ENCODE measurements at places on chromosomes 6 and 20.

DNA sequence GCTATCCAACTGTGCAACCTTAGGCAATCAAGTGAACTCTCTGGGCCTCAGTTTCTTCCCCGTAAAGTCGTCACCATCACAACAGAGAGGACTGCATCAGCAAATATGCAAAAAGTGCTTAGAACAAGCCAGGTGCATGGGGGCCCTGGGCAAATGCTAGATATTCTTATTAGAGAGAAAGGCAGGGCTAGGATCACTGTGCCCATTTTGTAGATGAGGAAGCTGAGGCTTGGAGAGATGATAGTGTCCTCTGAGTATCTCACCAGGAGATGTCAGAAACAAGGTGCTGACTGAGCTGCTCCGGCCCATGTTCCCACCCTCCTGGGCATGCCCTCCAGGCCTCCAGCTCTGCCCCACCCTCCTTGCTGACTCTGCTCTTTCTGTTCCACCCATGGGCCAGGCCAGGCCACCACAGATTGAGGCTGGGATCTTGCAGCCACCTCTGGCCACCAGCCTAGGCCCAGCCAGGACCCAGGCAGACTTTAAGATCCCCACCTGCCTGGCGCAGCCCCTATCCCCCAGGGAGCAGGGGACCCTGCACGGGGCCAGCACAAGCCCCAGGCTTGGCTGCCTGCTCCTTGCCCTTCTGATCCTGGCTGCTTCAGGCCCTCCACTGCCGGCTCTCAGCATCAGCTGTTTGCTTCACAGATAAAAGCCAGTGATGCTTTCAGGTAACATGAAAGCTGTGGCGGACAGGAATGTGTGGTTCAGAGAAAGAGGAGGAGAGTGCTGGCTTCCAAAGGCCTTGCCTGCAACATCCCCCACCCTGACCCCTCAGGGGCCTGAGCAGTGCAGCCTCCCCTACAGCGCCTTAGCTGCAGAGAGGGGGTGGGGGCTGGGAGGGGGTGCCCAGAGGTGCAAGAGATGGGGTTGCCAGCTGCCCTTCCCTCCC lies 47.6 kb downstream of the GRM4 start:
- DNase-seq: no peak

DNA sequence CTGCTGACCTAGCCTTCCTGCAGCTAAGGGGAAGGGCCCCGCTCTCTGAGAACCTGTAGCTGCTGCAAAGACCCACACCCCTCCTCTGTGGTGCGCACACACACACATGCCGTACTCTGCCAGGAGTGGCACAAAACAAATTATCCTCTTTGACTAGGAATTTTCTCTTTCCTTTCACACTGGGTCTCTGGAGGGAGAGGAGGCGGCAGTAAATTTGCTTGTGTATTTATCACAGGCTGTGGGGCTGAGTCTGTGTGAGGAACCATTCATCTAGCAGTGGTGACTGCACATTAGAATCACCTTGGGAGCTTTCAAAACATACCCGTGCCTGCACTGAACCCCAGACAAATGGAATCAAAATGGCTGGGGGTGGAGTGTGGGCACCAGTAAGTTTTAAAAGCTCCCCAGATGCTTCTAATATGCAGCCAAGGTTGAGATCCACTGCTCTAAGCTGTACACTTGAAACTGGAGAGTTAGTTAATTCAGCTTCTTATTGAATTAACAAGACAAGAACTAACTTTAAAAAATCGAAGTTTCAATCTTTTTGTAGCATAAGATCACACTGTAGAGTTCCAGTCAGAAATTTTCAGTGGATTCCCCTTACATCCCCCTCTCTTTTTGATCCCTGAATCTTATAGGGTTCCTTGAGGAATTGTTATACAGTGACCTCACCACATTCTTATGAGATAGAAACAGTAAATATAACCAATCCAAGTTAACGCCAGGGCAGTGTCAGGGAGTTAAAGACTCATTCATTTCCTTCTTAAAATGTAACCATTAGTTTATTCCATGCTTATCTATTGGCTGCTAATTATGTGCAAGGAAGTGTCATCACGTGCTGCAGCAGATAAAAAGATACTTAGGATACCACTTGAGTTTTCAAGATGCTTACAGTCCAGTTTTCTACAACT lies 29.8 kb upstream of the GMDS start:
- DNase-seq: no peak

- no peak for DNase-seq
Measured at GRCh38 chr6:56789342-56789741, 146.7 kb upstream of the DST start.

- no peak for DNase-seq
Measured at GRCh38 chr20:61684583-61685235, 381.0 kb downstream of the TAF4 start.

DNA sequence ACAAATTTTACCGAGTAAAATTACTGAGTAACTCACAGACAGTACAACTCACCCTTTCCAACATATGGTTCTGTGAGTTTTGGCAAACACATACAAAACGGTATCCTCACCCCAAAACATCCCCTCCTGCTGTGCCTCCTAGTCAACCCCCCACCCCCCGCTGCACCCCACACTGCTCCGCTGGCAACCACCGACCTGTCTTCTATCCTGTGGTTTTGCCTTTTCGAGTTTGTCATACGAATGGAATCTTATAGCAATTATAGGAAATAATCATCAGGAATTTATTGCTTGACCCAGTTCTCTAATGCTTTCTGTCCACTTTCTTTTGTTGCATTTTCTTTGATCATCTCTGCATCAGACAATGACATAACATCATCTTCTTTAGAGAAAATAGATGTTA lies 312.3 kb downstream of the KIF16B start:
- peak; percentile 17 for DNase-seq

GRCh38 chr6:145278163-145278807 lies 457.0 kb downstream of the EPM2A start:
- no peak for DNase-seq

DNA sequence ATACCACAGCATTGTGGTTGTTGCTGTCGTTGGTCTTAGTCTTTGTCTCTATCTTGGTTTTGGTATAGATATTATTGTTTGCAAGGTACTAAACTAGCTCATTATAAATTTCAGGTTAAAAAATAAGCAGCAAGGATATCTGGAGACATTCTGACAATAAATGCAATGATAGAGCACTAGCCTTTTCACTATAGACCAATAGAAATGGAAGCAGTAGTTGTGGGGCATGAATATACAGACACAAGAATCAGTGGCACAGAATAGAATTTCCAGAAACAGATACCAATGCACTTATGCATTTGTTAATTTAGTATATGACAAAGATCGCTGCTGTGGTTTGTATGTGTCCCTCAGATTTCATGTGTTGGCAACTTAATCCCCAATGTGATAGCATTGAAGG lies 31.1 kb upstream of the CFAP206 start:
- no peak for DNase-seq

DNA sequence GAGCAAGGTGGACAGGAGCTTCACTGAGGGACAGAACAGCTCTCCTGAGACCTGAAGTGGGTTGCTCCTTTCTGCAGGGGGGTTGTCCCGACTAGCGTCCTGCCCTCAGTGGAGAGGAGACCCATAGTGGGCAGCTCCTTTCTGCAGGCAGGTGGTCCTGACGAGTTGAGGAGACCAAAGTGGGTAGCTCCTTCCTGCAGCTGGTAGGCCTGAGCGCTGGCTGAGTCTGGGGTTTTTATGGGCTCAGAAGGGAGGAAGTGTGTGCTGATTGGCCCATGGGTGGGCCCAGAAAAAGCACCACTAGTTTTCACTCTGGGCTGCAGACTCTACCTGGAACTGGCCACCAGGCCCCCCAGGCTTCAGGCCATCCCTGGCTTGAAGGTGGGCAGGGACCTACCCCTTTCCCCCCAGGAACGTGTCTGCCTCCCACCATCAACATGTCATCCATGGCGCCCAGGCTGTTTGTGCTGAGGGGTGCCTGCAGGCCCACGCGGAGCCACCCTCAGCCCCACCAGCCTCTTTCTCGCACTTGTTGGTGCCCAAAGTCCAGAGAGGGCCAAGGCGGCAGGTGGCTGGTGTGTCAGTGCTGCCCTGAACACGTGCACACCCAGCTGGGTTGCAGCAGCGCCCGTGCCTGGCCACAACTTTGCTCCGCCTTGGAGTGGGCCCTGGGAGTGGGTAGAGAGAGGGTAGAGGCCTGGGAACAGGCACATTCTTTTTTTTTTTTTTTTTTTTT lies 1.6 kb upstream of the DEK start:
- no peak for DNase-seq

- no peak for DNase-seq
Measured at GRCh38 chr6:42344756-42345155, 107.0 kb downstream of the TRERF1 start.

DNA sequence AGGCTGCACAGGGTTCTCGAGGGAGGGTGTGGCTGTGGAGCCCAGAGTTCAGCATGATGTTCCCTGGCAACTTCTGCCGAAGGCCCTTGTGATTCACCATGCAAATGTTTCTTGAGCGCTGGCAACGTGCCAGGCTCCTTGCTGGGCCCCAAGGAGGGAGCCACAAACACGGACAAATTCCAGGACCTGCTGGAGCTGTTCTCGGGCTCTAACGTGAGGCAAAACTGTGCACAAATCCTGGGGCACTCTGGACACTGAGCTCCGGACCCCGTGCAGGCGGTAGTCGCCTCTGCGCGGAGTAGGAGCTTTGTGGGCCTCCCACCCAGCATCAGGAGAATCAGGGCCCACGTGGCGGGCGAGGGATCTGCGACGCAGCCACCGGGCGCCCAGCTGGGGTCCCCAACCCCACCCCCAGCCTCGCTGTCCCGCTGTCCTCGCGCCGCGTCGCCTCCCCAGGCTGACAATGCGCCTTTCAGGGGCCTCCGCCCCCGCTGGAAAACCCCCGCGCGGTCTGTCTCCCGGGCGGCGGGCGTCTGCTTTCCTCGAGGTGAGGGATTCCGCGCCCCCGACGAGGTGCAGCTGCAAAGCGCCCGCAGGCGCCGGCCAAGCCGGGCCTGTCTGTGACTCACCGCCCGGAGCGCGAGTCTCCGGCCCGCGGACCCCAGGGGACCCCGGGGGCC lies 31.7 kb upstream of the SCUBE3 start:
- peak; percentile 95 for DNase-seq

DNA sequence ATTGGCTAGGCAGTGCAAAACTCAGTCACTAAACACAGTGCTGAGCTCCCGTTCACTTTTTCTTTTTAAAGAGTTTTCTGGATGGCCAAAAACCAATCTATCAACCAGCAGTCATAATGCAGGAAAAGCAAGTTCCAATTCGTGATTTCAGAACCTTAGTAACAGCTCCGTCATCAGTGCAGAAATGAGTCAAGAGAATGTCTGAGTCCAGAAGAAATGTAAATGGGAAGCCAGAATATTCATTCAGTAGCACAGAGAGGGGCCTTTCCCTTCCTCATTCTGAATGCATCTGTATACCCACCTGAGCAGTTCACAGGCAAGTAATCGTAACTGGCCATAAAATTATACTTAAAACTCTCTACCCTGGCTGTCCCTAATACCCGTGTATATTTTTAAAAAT lies 20.4 kb downstream of the HUS1B start:
- no peak for DNase-seq

GRCh38 chr6:159594750-159595117 lies 98.3 kb downstream of the SOD2 start:
- DNase-seq: peak; percentile 43

DNA sequence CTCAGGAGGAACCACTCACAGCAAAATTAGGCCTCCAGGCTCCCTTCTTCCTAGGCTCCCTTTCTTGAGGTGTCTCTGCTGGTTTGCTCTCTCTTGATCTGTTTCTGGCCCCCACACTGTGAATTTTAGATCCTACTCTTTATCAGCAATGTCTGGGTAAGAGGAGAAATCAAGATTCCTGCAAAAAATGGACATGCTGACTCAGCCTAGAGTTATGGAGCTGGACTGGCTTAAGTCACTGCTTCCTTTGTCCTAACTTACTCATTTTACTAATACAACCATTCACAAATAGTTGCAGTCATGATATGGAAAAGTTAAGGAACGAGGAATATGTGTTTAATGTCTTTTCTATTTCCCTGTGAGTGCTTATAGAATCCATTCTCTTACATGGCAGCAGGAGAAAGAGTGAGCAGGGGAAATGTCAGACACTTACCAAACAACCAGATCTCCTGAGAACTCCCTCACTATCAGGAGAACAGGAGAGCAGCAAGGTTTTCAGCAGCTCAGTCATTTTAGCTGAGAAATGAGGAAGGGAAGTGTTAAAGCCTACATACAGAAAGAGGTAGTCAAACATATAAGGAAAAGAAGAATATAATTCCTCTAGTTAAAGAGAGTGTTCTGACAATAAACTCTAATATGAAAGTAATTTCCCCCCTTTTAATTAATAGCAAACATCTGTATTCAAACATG lies 160.8 kb downstream of the PDE7B start:
- no peak for DNase-seq

DNA sequence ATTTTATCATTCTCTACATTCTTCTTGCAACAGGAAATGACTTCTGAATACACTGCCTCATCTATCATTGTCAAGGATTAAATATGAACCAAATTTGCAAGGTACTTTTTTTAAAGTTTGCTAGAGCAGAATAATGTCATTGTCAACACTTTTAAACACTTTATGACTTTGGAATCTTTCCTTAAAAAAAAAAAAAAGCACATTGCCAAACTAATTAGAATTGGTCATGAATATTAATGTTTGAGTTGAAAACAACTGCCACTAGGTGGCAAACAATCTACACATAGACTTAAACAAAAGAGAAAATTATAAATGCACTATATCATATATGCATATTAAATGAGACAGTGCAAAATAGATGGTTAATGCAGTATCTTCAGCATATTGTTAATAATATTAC lies 32.5 kb upstream of the TMEM244 start:
- no peak for DNase-seq

GRCh38 chr20:50744143-50744792 lies 12.9 kb downstream of the PARD6B start:
- DNase-seq: peak; percentile 76

Measured in smooth muscle cell of the brain vasculature (primary cell).